ENCODE measurements at places on chromosomes 13 and 19.

- peak; percentile 62 for DNase-seq
Measured at GRCh38 chr19:41302624-41303351, 7.2 kb upstream of the CCDC97 start.

GRCh38 chr19:46678110-46678732 lies 17.2 kb upstream of the DACT3 start:
- peak; percentile 77 for DNase-seq

DNA sequence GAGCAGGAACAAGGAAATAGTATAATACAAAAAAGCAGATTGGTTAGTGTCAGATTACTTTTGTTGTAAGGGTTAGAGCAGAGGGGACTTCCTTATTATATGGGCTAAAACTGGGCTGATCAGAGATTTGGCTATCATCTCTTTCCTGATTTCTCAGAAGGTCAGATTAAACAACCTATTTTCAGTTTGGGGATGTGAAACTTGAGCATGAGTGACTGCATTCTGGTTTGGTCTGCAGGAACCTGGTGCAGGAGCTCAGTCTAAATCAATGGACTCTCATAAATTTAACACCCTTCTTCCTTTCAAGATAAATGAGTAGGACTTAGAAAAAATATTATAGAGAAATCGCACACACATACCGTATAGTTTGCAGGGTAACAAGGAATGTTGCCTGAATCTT lies 12.9 kb upstream of the RFXAP start:
- no peak for DNase-seq

GRCh38 chr19:31499281-31500196 lies 150.3 kb upstream of the TSHZ3 start:
- no peak for DNase-seq

DNA sequence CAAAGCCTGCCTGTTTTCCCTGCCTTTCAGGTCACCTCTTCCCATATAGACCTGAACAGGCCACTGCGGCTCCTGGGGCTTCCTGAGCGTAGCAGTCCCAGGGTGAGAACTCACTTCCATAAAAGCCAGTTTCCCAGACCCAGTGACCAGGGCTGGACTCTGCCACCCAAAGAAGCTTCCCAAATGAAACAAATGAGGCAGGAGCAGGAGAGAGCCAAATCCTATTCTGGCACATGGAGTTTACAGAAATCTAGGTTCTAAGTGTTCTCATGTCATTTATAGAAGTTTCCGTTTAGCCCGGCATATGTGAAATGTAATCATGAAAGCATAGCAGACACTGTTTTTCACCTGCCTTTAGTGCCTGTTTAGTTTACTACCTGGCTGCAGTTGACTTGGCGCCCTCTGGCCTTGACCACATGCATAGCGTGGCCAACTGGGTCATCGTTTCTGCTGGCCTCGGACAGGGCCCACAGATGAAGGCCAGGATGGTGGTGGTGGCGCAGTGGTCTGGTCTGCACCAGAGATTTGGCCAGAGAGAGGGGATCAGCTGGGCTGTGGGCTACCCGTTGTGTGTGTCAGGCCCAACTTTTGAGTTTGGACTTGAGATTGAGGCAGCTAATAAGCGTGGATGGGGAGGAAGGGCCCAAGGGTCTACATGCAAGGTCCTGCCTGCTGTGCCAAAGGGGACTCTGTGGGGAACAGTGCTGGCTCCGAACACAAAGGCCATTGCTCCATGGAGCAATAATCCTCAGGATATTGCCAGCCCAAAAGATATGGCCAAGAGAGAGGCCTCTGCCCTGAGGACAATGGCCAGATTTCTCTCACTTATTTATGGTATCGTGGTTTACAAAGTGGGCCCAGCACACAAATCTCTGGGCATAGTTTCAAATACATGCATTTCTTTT lies 43.3 kb downstream of the NFIX start:
- no peak for DNase-seq

- DNase-seq = no peak
Measured at GRCh38 chr13:75633285-75633684, 2.8 kb upstream of the LMO7 start.

- peak; percentile 67 for DNase-seq
Measured at GRCh38 chr19:44748426-44749254, at the start of gene BCL3. Gene BCL3 (plus strand): TSS chr19:44748708. CDS start chr19:44748791, 83 bp downstream.

- no peak for DNase-seq
Measured at GRCh38 chr19:5091018-5091683, 122.2 kb downstream of the KDM4B start.

- DNase-seq = no peak
Measured at GRCh38 chr19:46615966-46616365, 8.9 kb downstream of the PTGIR start.

DNA sequence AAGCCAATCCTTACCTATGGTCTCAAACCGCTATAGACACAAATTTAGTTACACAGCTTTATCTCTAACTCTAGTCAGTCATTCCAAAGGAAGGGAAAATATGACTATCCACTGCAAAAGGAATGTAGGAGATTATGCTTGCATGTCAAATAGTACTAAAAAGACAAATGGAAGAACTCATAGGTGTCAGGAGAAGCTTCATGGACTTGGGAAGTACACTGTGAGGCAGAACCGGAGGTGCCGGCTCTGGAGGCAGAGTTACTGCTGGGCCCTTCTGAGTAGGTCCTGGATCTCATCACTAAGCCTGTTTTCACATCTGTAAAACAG lies 97.5 kb downstream of the FOXO1 start:
- DNase-seq = no peak

GRCh38 chr19:55656552-55656951 lies 1.7 kb downstream of the U2AF2 start:
- no peak for DNase-seq

GRCh38 chr19:12745166-12745897 lies 6.3 kb upstream of the BEST2 start:
- DNase-seq = no peak

GRCh38 chr19:30682999-30683536 lies 310.9 kb downstream of the ZNF536 start:
- peak; percentile 57 for DNase-seq

GRCh38 chr19:46611776-46612175 lies 10.6 kb downstream of the CALM3 start:
- DNase-seq = no peak

Data from GM12892 (cell line).